ENCODE measurements at places on chromosomes 6 and 20. TPM values are rescaled to one million over a fixed set of nuclear protein-coding genes. Genes with fewer than 3 reads are reported as not detected.

The PNPLA1 gene
- total RNA-seq, result 0.14 TPM

The BEND3 gene
- 1.7 TPM for total RNA-seq

The PKIB gene
- 2.5 TPM for total RNA-seq

The TMEM200A gene
- 0.33 TPM for total RNA-seq
